ENCODE measurements at places on chromosomes 3 and 15. TPM values are rescaled to one million over a fixed set of nuclear protein-coding genes. Genes with fewer than 3 reads are reported as not detected.

DNA sequence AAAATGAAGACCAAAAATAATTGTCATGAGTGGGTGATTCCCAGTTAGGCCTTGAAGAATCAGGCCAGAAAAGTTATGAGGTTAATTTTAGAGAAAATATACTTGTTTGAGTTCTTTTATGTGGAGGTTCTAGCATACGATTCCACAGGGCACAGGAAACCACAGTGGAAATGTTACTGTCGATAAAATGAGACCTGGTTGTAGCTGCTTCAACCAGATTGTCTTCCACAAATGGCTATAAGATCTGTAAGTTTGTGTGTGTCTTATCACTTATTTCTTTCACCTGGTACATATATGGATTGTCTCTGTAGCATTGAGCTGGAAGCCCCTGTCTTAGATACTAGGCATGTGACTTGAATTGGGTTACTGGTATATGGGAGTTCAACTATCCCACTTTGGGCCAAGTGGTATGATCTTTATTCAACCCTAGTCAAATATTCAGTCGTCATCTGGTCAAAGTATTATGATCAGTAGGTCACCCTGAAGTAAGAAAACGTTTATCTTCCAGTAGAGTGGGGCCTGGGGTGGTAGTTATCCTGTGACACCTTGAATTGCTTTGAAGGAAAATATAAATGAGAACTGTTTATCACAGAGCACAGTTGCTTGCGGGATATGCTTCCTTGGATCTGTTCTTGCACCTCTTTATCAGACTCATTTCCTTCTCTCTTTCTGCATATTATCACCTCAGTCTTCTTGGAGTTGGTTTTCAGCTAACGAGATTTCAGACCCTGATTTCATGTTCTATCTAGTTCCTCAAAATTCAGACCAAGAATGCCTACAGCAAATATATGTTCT, 21.5 kb upstream of the ZNF609 start:
- peaks cover 3% of the 10 kb centered on the region for H3K4me1 ChIP-seq
- no peak for DNase-seq
- H3K27ac ChIP-seq = no peak overlapping the region
- no peaks in the 10 kb centered on the region for H3K27me3 ChIP-seq
- H3K36me3 ChIP-seq = no peaks in the 10 kb centered on the region

DNA sequence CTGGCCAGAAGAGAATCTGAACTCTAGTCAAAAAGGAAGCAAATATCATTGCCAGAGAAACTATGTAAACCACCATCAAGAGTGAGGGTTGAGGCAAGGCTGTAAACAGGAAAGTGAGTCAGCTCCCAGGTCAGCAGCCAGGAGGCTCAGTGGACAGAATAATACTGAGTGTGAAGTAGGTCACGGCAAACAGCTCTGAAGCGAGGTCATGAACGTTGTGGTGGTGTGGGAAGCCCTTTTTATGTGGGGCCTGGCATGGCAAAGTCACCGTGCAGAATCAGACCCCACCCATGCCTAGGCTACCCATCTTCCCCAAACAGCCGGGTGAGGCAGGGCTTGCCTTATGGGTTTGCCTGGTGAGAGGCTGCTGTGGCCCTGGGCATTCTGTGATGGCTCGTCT, 43.9 kb downstream of the THBS1 start:
- no peak overlapping the region for H3K4me3 ChIP-seq
- no peaks in the 10 kb centered on the region for H3K27me3 ChIP-seq
- peak; percentile 77 for DNase-seq
- H3K4me1 ChIP-seq = no peaks in the 10 kb centered on the region
- no peak overlapping the region for H3K27ac ChIP-seq

GRCh38 chr15:54226455-54226854, 248.2 kb downstream of the UNC13C start:
- H3K4me1 ChIP-seq = no peaks in the 10 kb centered on the region
- H3K4me3 ChIP-seq = no peak overlapping the region
- H3K27me3 ChIP-seq = peaks cover 2% of the 10 kb centered on the region
- H3K36me3 ChIP-seq = no peaks in the 10 kb centered on the region
- H3K27ac ChIP-seq = no peak overlapping the region

GRCh38 chr3:88009066-88009465, 49.7 kb downstream of the CGGBP1 start:
- DNase-seq = no peak
- H3K27ac ChIP-seq = no peak overlapping the region
- H3K36me3 ChIP-seq = no peaks in the 10 kb centered on the region
- no peaks in the 10 kb centered on the region for H3K4me1 ChIP-seq
- H3K4me3 ChIP-seq = no peak overlapping the region
- no peaks in the 10 kb centered on the region for H3K27me3 ChIP-seq

DNA sequence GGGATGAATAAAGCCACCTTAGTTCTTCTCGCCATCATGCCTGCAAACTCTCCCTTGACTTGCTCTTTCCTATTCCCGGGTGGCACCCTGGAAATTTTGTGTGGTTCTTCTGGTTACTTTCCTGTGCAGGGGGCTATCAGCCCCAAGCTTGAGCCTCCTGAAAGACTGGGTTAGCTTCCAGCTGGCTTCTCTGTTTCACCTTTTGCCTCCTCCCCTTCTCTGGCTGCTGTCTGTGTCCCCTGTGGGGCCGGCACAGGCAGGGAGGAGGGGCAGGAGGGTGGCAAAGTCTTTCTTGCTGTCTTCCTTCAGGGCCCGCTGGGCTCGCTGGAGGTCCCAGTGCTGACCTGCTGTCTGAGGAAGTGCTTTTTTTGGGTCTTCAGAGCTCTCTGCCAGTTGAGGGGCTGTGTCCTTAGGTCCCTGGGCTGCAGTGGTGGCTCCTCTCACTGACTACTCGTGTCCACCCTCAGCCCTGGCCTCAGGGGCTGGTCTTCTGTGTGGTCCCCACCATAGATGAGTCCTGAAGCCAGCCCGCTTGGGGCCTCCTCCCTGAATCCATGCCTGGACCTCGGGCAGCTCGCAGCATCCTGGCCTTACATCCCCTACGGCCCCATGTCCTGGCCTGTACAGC, 196.5 kb downstream of the KLF13 start:
- H3K27me3 ChIP-seq = no peaks in the 10 kb centered on the region
- H3K36me3 ChIP-seq = no peaks in the 10 kb centered on the region
- no peak overlapping the region for H3K4me3 ChIP-seq
- no peak overlapping the region for H3K27ac ChIP-seq

GRCh38 chr3:15097891-15098290, 1.1 kb downstream of the RBSN start:
- H3K27ac ChIP-seq = no peak overlapping the region
- no peaks in the 10 kb centered on the region for H3K27me3 ChIP-seq
- no peak for DNase-seq
- no peak overlapping the region for H3K4me3 ChIP-seq
- peaks cover 4% of the 10 kb centered on the region for H3K36me3 ChIP-seq
- H3K4me1 ChIP-seq = no peaks in the 10 kb centered on the region

DNA sequence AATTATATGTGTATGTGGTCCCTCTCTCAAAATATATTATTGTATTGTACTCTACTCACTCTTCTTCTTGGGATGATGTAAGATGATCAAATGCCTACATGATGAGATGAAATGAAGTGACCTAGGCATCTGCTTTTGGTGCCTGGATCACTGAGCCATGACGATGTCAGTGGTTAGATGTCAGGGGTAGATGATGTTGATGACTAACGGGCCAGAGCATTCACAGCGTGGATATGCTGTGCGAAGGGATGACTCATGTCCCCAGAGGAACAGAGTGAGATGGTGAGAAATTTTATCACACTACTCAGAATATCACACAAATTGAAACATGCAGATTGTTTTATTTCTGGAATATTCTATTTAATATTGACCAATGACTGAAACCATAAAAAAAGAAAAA, 233.9 kb upstream of the CADM2 start:
- no peak overlapping the region for H3K27ac ChIP-seq
- no peak for DNase-seq
- H3K4me3 ChIP-seq = no peak overlapping the region
- H3K4me1 ChIP-seq = no peaks in the 10 kb centered on the region

Gene HDDC3
- total RNA-seq = 7.3 TPM
